ENCODE measurements at places on chromosomes 12 and 14. TPM values are rescaled to one million over a fixed set of nuclear protein-coding genes. Genes with fewer than 3 reads are reported as not detected.

- peak; percentile 43 for DNase-seq
Measured at GRCh38 chr14:49970474-49971147, 77.7 kb downstream of the ARF6 start.

Gene ZNF641
- total RNA-seq = 10.8 TPM

DNA sequence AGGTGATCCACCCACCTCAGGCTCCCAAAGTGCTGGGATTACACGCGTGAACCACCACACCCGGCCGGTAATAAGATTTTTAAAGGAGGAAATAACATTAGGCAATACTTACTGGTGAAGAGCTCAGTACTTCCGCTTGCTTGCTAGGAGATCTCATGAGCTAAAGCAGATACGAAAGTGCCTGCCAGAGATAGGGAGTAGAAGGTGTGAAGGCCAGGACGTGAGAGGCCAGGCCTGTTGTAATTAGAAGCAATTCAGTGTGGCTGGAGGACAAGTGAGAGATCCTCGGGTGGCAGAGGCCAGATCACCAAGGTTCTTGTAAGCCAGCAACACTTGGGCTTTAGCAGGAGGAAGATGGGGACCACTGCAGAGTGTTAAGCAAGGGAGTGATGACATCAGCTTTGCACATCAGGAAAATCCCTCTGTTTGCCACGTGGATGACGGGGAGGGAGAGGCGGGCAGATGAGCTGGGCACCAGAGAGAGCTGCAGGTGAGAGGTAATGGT lies 7.6 kb downstream of the TECPR2 start:
- no peak for DNase-seq

Gene UNC79
- under 0.01 TPM for total RNA-seq

- no peak for DNase-seq
Measured at GRCh38 chr14:93375673-93376156, 28.7 kb downstream of the COX8C start.

Gene SPIC
- total RNA-seq = not detected

DNA sequence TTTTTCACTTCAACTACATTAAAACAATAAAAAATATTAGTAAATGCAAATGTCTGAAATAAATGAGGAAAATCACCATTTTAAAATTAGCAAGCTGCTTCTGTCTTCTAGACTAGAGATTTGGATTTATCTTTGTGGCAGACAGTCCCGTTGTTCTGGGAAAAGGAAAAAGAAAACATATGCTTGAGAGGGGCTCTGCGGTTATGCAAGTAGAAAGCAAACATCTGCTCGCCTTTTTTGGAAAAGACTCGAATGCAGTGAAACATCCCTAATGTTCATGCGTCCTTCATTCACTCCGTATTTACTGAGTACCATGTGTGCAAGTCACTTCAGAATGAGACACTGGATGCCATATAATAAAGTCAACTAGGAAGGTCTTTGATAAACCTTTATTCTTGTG lies 44.9 kb downstream of the IFNG start:
- no peak for DNase-seq

Gene HOXC9
- total RNA-seq = not detected

GRCh38 chr12:57620936-57621496 lies 9.8 kb downstream of the ARHGEF25 start:
- no peak for DNase-seq

DNA sequence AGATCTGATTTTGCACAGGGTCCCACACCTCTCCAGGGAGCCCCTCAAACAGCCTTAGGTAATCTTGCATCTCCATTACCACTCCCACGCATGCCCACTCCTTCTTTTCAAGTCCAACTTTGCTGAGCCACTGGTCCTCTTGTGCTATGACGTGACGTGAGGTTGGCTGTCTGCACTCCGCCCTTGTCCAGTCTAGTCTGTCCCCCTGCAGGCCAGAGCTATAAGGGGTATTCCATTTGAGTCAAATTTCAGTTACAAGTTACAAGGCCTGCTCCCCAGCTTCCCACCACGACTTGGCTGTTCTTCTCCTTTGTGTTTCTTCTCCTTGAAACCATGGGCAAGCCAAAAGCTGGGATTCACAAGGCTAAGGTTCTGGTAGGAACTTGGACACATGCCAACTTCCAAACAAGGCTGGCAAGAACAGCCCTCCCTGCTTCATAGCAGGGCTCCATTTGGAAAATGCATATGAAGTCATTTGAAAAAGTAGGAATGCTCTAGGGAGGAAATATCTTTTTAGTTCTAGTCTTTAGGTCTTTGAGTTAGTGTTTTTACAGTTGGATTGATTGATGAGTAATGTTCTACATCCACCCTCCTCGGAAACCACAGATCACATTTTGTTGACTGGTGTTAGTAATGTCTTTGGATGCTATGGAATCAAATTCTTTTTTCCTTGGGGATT lies 49.1 kb downstream of the KCNA1 start:
- no peak for DNase-seq

- no peak for DNase-seq
Measured at GRCh38 chr14:105989566-105990302, 463.4 kb downstream of the TMEM121 start.

Gene EPYC
- not detected for total RNA-seq

Gene INSM2
- not detected for total RNA-seq

- DNase-seq = peak; percentile 32
Measured at GRCh38 chr12:113103756-113104450, 31.7 kb downstream of the RASAL1 start.

DNA sequence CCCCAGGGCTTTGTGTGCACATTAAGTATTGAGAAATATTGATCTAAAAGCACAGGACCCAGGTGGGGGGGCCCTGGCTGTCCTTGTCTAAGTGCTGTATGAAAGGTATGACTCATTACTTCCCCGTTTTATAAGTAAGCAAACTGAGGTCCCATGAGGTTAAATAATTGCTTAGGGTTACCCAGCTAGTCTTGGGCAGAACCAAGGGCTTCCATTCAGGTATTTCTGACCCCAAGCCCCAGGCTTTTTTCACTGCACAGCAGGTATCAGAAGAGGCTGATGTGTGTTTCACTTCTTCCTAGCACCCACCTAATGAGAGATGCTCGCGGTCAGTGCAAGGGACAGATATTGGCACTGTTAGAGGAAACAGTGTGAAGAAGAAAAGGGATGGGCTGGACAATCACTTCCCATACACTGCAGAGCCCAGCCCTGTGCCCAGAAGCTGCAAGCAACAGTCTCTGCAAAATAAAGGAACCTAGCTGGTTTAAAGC lies 4.7 kb upstream of the TC2N start:
- no peak for DNase-seq

DNA sequence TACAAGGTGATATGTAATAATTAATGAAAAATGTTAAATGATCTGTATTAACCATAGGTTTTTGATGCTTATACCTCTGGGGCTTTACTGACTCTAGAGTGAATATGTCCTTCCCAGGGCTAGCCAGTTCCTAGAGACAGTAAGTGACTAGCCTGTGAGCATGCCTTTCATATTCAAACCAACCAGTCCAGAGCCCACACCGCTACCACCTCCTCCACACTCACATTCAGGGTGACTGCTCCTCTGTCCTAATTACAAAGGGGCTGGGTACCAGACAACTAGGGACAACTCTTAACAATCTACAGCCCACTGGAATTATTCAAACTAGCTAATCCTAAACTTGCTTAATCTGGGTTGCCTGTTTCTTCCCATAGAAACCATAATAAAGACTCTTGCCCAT lies 49.0 kb downstream of the RALGAPA1 start:
- DNase-seq = no peak

Data from hematopoietic multipotent progenitor cell (in vitro differentiated cells).